ENCODE measurements at places on chromosomes 2 and 18. TPM values are rescaled to one million over a fixed set of nuclear protein-coding genes. Genes with fewer than 3 reads are reported as not detected.

- no peak overlapping the region for H3K4me3 ChIP-seq
- no peaks in the 10 kb centered on the region for H3K4me1 ChIP-seq
- no peaks in the 10 kb centered on the region for H3K36me3 ChIP-seq
- DNase-seq = no peak
These were observed 746.1 kb upstream of the LRRTM1 start for GRCh38 chr2:81050580-81051095.

GRCh38 chr2:43675646-43676321 lies 445 bp downstream of the C1GALT1C1L start:
- no peaks in the 10 kb centered on the region for H3K27me3 ChIP-seq
- DNase-seq = no peak
- H3K27ac ChIP-seq = no peak overlapping the region

DNA sequence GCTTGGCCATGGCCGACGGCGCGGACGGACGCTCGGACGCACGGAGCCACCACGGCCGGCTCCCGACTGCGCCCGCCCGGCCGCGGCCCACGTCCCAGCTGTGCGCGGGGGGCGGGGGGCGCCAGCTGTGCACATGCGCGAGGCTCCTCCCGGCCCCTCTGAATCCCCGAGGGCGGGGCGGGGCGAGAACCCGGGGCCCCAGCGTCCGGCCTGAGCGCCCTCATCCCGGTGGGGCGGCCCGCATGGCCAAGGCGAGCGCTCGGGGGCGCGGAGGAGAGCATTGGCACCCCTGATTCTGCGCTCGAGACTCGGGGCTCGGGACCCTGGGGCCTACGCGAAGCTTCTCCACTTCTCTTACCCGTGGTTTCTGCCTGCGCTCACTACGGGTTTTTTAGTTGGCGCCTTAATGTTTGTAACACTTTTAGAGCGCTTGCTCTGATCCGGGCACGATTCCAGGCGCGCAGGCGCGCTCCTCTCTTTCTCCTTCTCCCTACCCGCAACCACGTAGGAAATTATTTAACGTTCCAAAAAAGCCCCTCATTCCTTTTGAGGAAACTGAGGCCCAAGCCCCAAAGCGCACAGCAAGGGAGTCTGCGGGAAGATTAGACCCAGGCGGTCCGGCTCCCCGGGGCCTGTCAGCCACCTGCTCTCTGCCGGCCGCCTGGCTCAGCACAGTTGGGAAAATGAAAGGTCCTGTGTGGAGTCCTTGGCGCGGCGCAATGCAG lies at the start of gene PXDN:
Gene PXDN (minus strand): TSS at position 70 of the 725 bp plus-strand sequence. CDS start 60 bp downstream, at position 10.
- peak within 1 kb of the TSS; percentile 9 for H3K4me3 ChIP-seq
- DNase-seq = peak; percentile 28
- H3K27me3 ChIP-seq = no peaks in the 10 kb centered on the region
- peak within 1 kb of the TSS; percentile 75 for H3K27ac ChIP-seq

DNA sequence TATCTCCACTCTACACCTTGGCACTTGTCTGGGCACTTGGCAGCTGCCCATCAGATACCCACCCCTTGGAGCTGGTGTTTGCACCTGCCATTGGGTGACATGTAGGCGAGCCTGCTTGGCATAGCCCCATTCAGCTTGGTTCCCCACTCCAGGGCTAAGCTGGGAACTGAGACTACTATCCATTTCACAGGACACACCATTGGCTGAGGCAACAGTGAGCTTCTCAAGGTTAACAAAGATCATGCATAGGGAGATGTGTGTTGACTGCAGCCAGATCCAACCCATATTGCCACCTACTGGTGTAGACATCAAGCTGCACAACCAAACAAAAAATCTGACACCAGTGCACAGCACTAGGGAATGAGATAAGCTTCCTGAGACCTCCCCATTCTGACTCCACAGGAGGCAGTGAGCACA lies 1389.8 kb upstream of the TMEFF2 start:
- DNase-seq = no peak
- H3K27me3 ChIP-seq = no peaks in the 10 kb centered on the region
- H3K4me1 ChIP-seq = no peaks in the 10 kb centered on the region
- no peaks in the 10 kb centered on the region for H3K36me3 ChIP-seq
- H3K4me3 ChIP-seq = no peak overlapping the region

- no peak overlapping the region for H3K4me3 ChIP-seq
- H3K4me1 ChIP-seq = no peaks in the 10 kb centered on the region
- no peaks in the 10 kb centered on the region for H3K27me3 ChIP-seq
- no peak overlapping the region for H3K27ac ChIP-seq
- H3K36me3 ChIP-seq = no peaks in the 10 kb centered on the region
- DNase-seq = peak; percentile 11
These were observed 197.8 kb downstream of the CTIF start for GRCh38 chr18:48736321-48737260.

DNA sequence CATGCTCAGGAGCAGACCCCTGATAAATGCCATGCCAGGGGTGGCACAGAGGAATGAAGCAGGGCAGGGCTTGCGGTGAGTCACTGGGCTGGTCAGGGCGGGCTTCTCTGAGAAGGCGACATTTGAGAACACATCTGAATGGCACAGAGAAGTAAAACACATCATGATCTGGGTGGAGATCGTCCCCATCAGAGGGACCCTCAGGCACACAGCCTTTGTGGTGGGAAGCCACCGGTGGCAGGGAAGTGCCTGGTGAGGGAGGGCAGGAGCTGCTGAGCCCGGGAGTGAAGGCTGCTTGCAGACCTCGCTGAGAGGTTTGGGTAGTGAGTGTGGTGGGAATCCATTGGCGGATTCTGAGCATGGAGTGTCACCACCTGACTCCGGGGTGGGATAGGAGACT lies 44.5 kb downstream of the DCDC2C start:
- H3K36me3 ChIP-seq = no peaks in the 10 kb centered on the region
- H3K4me3 ChIP-seq = no peak overlapping the region
- no peak for DNase-seq
- H3K4me1 ChIP-seq = no peaks in the 10 kb centered on the region
- H3K27ac ChIP-seq = no peak overlapping the region
- no peaks in the 10 kb centered on the region for H3K27me3 ChIP-seq

RALB gene
- total RNA-seq = 64.2 TPM

LAMA1 gene
- 17.8 TPM for total RNA-seq

STARD6 gene
- total RNA-seq = not detected

RAB27B gene
- total RNA-seq = 0.44 TPM

Data from thyroid gland (tissue), 4 donors.